CD4-positive, alpha-beta T cell treated with Interleukin-15 for 1 hour (primary cell): ENCODE measurements at places on chromosomes 4 and X.

GRCh38 chrX:123331859-123332258, 147.8 kb downstream of the GRIA3 start:
- no peak for DNase-seq

GRCh38 chr4:159271856-159272255, 169.0 kb downstream of the RAPGEF2 start:
- no peak for DNase-seq

- DNase-seq, result no peak
Measured at GRCh38 chr4:166386491-166387360, 513.7 kb downstream of the TLL1 start.

DNA sequence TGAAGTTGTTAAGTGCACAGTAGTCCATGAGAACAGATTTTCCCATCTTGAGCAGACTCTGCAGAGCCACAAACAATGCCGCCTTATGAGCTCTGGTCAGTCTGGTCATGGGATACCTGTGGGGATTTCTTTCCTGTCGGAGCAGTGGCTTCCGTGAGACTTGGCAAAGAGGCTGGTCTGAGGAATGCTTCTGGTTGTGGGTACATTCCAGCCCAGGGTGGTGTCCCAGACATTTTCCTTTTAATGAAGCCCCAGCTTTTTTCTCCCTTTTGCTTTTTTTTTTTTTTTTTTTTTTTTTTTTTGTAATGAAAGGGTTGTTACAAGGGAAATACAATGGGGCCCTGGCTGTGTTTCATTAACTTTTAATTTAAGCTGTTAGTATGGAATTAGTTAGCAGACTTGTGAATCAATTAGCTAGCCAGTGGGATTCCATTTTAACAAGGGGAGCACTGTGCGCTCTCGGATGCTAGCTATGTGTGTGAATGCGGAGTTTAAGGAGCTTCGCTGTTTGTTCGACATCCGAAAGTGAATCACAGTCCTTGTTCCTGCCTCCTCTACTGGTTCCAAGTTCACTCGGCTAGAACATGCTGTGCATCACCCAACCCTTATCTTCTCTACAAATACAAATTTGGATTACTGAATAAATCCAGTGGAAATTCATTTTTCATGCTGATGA, 225.1 kb downstream of the CBR4 start:
- no peak for DNase-seq

- DNase-seq, result no peak
Measured at GRCh38 chr4:108828620-108829019, 65.8 kb upstream of the ETNPPL start.

- peak; percentile 43 for DNase-seq
Measured at GRCh38 chrX:41381685-41382084, 47.7 kb downstream of the DDX3X start.

DNA sequence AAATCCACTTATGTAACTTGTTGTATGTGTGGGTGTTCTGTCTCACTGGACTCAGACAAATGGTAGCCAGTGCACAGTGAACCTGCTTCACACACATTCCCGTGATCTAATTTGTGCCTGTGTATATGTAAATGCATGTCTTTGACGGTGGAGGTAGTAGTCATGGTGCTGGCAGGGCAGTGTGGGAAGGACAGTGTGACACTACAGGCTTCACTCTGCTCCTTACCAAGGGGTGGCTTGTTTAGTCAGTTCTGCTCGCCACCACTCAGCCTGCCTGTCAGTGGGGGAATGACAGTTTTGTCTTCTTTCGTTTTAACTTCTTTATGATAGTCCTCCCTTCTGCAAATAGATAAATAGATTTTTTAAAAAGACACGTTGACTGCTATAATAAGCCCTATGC, 17.7 kb upstream of the PAQR3 start:
- no peak for DNase-seq

GRCh38 chr4:23897564-23898109, 7.8 kb upstream of the PPARGC1A start:
- no peak for DNase-seq

GRCh38 chr4:143017210-143017609, 167.5 kb upstream of the USP38 start:
- DNase-seq, result no peak

DNA sequence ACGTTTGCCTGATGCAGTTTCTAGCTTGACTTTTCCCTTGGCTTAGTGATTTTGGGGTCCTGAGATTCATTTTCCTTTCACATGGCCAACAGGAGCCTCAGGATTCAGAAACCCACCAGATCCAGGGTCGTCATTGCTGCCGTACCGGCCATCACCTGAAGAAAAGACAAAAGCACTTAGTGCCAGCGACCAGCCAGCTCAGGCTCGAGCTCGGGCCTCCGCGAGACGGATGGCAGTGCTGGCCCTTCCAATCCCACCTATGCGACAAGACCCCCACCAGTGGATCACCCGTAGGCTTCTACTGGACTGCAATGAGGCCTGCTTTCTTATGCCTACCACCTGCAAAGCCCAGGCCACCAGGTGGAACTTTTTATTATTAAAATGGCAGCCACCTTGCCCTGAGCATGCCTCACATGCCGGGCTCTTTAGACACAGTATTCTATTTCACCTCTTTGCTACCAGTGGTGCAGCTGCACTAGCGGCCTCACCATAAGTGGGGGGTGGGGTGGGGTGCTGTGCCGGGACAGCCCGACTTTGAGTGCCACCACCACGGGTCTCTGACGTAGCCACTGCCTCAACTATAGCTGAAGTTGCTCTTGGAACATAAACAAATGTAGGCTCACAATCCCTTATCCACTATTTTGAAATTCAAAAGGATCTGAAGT, 84.3 kb downstream of the MTMR1 start:
- no peak for DNase-seq

- DNase-seq, result no peak
Measured at GRCh38 chr4:58776627-58777026, 1666.4 kb upstream of the IGFBP7 start.

- no peak for DNase-seq
Measured at GRCh38 chr4:17168571-17168970, 270.1 kb upstream of the LDB2 start.

DNA sequence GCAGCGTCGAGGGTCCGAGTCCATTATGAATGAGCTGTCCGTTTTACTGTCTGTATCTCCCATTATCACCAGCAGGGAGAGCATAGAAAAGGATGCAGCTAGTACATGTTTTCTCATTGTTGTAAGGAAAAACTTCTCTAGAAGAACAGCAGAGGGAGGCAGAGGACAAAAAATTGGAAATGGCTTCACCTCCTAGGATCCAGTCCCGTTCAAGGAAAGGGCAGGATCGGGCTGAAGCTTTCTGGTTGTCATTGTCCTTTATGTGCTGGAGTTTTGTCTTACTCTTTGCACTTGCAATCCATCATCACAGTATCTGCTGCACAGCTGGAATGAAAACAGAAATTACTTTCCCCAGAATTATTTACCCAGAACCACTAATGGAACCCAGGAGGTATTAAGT, 14.7 kb downstream of the NDP start:
- DNase-seq, result no peak

DNA sequence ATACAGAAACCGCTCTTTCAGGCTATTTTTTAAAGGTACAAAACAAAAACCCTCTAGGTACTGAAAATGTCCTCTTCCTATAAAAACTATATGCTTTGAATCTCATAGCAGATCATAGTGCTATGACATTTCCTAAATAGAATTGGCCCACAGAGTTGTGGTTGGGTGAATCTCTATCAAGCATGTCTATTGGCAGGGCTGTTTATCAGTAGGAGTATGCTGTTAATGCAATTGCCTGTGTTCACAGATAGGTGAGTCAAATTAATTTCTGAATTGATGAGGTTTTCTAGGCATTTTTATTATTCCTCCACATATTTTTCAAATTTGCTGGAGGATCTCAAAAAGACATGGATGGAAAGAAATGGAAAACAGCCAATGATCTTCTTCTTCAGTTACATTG, 73.9 kb downstream of the QRFPR start:
- DNase-seq, result no peak

DNA sequence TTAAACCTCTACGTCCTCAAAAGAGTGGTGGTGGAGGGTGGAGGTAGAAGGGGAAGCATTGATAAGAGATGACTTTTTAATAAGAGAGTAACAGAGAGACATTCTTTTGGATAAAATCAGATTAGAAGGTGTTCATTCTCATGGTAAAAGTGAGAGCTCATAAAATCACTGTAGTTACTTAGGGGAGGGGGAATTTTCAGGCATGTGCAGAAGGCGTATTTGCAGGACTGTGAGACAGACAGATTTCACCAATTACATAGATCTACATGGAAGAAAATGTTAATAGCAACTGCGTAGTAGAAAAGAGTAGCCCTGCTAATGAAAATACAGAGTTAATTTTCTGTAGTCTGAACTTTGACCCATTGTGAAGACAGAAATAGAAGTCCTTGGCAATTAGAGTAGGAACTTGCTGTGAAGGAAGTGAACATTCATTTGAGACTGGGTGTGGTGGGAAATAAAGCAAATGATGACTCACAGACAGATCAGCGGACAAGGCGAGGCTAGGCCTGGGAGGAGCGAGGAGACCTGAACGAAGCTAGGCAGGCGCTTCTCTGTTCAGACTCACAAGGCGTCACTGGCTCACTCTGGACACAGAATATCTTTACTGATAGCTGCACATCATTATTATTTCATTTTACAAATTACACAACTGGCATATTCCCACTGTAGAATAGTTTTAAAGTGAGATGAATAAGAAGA, 57.2 kb upstream of the FAM9C start:
- DNase-seq, result peak; percentile 75

DNA sequence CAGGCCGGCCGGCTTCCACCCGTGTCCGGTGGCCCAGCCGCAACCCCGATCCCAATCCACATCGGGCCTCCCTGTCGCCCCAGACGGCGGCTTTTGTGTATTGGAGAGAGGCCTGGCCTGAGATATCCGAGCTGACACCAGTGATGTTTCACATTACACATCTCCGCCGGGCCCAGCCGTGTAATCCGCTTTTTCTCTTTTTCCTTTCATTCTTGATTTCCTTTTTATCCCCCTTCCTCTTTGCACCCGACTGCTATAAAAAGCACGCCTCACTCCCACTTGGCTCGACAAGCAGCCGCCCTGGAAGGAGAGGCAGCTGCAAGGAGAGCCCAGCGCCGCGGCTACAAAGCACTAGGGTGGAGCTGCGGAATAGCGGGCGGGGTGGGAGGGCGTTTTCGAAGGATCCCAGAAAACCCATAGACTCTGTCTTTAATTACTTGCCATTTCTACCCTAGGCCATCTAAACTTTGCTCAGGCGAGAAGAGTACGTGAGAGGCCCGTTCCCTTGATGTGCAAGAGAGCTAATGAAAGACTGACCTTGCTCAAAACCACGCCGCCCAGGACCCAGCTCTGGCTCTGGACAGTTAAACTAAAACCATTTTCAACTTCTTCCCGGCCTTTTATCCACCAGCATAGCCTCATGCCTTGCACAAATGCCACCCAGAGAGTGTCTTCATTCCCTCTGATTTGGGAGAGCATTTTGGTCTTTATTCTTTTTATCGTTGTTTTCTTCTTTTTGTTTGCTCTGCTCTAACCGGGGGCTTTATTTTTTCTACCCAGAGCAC, 3.2 kb downstream of the PITX2 start:
- no peak for DNase-seq

DNA sequence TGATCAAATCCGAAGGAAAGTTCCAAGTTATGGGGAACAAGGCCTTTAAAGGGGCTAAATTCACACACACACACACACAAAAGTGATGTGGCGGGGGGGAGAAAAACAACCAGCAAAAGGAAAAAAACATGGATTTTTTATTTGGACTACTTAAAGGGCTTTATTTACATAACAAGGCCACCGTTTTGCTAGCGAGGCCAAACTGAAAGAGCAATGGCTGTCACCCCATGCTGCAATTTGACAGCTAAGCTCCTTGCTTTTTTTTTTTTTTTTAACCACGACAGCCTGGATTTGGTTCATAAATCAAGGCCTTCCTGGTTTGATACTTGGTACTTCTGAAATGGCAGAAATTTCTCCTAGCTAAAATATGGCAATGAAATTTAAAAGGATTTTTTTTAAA, 99.6 kb upstream of the PTCHD1 start:
- no peak for DNase-seq

- no peak for DNase-seq
Measured at GRCh38 chr4:52907510-52907909, 45.4 kb downstream of the RASL11B start.

- DNase-seq, result no peak
Measured at GRCh38 chr4:117137145-117137544, 51.8 kb upstream of the TRAM1L1 start.

- no peak for DNase-seq
Measured at GRCh38 chrX:113804819-113805218, 779.1 kb upstream of the HTR2C start.

DNA sequence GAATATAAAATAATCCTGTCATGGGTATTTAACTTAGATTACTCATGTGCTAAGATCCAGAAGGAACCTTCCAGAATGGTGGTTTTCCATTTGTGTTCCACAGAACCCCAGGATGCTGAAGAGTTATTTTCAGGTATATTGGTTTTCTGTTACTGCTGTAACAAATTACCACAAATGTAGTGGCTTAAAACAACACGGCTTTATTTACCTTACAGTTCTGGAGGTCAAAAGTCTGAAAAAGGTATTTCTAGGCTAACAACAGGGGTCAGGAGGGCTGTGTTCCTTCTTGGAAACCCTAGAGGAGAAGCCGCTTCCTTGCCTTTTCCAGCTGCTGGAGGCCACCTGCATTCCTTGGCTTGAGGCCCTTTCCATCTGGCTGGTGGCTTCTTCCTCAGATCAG, 57.9 kb upstream of the HPSE start:
- no peak for DNase-seq

GRCh38 chrX:11285651-11286050, 7.6 kb upstream of the AMELX start:
- no peak for DNase-seq

- DNase-seq, result no peak
Measured at GRCh38 chr4:54014666-54015160, 49.7 kb downstream of the CHIC2 start.

- peak; percentile 61 for DNase-seq
Measured at GRCh38 chrX:2696698-2697215, 5.7 kb downstream of the CD99 start.

GRCh38 chr4:131613824-131614216, 1535.3 kb upstream of the PCDH10 start:
- DNase-seq, result no peak

- no peak for DNase-seq
Measured at GRCh38 chrX:74451450-74452198, 30.3 kb downstream of the SLC16A2 start.

- DNase-seq, result no peak
Measured at GRCh38 chrX:50812995-50813842, 775 bp downstream of the SHROOM4 start.
